ENCODE measurements at places on chromosomes 12 and 14.
A peak's percentile ranks its signal among the peaks of the same experiment; 100 is the strongest.

GRCh38 chr14:93073358-93073707 is 42.4 kb downstream of the ITPK1 start:
- no peak for DNase-seq

DNA sequence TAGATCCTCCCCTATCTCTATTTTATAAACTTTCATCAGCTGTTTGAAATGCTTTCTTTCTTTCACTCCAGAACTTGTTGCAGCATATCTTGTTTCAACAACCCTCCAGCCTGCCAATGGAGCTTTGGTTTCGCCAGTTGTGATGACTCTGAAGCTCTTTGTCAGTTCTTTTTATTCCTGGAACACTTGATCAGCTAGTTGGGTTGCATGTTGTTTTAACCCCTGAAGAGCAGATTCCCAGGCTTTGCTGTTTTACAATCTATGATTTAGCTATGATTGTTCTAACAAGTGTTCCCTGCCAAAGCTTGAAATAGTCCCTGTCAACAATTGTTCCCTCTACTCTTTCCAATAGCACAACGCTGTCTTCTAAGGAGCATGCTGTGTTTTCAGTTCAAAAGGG is 50.6 kb upstream of the FUT8 start:
- DNase-seq, result no peak

DNA sequence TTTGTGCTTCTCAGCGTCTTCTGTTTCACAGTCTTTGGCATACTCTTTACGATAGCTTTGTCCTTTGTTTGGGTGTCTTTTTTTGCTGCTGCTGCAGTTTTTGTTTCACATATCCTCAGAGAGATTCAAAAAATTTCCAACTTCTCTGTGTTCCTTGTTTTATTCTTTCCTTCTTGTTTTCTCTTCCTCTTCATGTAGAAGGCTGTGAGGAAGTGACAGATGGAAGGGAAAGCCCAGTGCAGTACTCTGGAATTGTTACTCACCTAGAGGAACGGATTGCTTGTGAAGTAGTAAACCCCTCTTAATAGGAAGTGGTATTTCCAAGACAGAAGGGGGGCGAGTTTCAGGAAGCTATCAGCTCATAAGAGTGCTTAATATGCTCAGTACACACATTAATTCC is 1.7 kb downstream of the CREBL2 start:
- DNase-seq, result no peak

DNA sequence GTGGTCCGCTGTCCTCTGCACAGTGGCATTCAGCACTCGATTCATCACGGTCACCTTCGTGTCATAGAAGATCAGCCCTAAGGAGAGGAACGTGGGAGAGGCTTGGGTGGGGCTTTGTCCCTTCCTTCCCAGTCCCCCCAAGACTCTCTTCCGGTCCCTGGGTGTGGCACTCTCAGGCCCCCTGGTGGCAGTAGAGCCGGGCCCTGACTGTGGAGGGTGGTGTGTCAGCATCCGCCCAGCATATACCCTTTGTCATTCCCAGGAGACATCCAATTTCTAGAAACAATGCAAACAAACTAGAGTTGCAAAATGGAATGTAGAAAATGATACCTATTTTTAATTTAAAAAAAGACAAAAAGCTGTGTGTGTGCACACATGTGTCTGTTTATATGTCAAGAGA is 45.0 kb downstream of the TRAFD1 start:
- DNase-seq, result no peak

DNA sequence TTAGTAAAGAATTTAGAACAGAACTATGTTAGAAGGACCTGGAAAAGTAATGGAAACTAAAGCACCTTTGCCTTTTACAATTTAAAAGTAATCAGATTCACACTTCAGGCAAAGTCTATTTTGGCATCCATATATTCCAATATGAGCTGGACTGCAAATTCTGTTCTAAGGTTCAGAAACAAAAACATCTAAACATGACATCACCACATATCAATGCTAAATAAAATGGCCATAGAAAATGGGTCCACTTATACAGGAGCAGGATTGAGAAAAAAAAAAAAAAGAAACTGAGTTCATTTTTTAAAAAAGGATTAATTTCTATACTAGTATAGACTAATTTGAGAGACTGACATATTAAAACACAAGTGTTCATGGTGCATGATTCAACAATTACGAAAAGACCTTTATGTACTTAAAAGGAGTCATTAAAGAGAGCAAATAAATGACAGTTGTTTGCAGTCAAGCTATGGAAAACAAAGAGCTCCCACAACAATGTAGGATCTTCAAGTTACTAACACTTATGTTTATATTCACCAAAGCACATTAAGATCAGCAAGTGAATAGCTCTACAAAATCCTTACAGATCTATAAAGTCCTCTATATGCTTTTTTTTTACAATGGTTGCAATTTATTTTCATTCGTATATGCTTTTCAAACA is 45.7 kb downstream of the DICER1 start:
- no peak for DNase-seq

- peak; percentile 6 for DNase-seq
These were observed 22.8 kb downstream of the FAIM2 start for GRCh38 chr12:49880756-49881414.

DNA sequence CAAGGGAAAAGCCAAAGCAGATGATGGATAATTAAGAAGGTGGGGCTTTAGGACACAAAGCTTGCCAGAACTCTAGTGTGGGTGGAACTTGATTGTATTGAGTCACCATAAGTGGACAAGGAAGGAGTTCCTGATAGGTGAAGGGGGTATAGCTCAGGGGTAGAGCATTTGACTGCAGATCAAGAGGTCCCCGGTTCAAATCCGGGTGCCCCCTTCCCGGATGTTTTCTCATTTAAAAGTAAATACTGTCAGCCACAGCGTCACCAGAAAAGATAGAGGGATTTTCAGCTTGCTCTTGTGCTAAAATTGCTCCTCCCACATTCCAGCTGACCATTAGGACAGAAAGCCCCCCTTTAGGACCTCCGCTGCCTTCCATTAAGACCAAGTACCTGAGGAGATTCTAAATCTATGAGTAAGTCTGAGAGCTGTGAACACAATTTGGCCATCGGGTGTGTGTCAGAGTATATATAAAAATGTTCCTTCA is 36.6 kb downstream of the DCAF4 start:
- DNase-seq, result no peak

- DNase-seq, result no peak
These were observed 182.8 kb downstream of the SLC5A8 start for GRCh38 chr12:101027200-101027599.

DNA sequence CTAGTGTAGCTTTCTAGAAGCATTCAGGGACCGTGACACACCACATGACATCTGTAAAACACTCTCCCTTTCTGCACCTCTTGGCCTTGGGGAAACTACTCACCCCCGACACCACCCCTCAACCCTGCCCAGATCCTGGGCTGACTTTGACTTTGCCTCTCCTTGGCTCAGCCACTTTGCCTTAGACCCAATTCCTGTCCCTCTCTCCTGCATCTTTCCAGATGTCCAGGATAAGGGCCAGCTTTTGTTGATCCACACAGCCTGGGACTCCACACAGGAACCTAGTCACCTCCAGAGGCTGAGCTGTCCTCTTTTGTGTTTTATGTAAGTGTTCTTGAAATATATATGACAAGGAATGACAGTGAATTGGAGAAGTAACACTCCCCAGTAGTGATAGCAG is 153.7 kb upstream of the PLXNC1 start:
- no peak for DNase-seq

DNA sequence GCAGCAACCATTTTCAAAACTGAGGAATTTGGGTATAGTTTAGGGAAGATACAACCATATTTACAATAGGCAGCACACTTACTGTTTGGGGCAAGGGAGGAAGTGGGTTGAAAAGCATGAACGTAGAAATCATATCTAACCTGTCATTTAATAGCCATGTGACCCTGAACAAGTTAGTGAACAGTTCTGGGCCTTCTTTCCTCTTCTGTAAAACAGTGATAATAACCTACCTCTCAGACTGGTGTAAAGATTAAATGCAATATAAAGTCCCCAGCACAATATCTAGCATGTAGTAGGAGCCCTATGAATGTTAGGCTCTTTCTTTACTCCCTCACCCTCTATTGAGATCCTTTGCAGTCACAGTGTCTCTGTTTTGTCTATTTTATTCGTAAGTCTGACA is 33.5 kb downstream of the A2ML1 start:
- DNase-seq, result no peak

DNA sequence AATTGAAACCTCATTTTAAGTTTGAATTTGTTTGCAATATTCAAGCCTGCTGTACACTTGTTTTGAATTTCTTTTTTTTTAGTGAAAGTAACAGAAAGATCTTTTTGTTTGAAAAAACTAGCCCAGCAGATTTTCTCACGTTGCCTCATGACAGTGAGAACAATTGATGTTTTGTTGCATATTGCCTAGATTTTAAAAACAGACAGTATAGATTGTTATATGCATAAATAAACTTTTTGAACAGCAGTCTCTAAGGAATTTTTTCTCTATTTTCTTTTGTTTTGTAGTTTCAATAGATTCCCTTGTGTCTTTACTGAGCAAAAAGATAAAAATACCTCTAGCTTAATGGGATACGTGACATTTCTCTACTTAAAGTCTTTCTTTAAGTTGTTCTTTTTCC is 15.4 kb downstream of the OR6C6 start:
- no peak for DNase-seq

GRCh38 chr14:88710709-88711108 is 82.0 kb downstream of the EML5 start:
- DNase-seq, result no peak

Measured in posterior cingulate gyrus (tissue), 11 donors.